Calu3 (cell line): ENCODE measurements at places on chromosomes 3 and 15. TPM values are rescaled to one million over a fixed set of nuclear protein-coding genes. Genes with fewer than 3 reads are reported as not detected.

DNA sequence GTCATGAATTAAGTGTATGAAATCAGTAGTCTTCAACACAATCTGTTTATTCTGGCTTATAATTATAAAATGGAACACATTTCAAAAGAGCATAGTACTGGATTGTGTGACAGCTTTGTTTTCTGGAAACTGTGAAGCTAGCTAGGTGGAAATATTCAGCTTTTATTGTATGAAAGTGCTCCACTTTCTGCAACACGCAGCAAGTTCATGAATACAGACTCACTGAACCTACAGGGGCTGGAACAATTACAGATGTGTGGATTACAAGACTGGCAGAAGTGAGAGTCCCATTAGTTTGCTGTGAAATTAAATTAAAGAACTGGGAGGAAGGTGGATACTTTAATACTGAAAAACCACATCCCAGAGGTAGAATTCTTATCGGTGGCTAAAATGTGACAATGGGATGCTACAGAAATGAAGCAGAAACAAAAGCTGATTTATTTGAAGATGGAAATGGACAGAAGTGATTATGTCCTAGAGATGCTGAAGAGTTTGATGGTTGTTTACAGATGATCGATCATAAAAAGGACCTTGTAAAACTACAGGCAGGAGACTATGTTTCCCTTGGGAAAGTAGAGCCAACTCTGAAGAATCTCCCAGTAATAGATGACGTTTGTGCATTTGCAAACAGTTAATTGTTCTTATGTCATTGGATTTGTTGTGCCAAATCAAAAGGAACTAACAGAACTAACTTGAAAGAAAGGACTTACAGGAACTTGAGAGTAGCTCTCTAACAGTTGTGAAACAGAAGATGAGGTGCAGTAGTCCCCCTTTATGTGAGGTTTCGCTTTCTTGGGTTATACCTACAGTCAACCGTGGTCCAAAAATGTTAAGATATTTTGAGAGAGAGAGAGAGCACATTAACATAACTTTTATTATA, 15.7 kb downstream of the TF start:
- H3K36me3 ChIP-seq = no peaks in the 10 kb centered on the region
- H3K4me3 ChIP-seq = no peak overlapping the region
- peaks cover 94% of the 10 kb centered on the region for H3K27me3 ChIP-seq
- DNase-seq = no peak

- no peak overlapping the region for H3K4me3 ChIP-seq
- no peaks in the 10 kb centered on the region for H3K36me3 ChIP-seq
- no peaks in the 10 kb centered on the region for H3K4me1 ChIP-seq
- H3K27me3 ChIP-seq = no peaks in the 10 kb centered on the region
- no peak for DNase-seq
Measured at GRCh38 chr3:112786002-112786590, 60.6 kb downstream of the CD200R1L start.

- no peak for DNase-seq
- H3K27me3 ChIP-seq = no peaks in the 10 kb centered on the region
Measured at GRCh38 chr3:59512066-59512465, 462.2 kb upstream of the CFAP20DC start.

DNA sequence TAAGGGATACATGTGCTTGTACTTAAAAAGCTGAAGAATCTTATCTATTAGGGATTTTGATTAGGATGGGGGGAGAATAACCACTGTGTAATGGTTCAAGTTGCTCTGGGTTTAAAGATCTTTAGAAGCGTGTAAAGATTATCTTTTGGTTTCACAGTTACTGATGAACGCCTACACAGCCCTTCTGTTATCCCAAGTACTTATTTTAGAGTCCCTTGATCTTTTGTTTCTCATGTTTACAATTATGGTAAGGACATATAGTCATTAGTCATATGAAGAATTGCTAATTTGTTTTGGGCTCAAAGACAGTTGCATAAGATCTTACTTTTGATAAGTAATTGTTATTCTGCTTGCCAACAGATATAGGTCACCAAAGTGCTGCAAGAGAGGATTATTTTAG, 160.1 kb downstream of the PLCL2 start:
- H3K4me3 ChIP-seq = no peak overlapping the region
- no peak overlapping the region for H3K27ac ChIP-seq

GRCh38 chr3:31178467-31178866, 284.0 kb upstream of the GADL1 start:
- H3K4me1 ChIP-seq = peaks cover 14% of the 10 kb centered on the region
- no peak overlapping the region for H3K4me3 ChIP-seq
- no peak overlapping the region for H3K27ac ChIP-seq
- no peaks in the 10 kb centered on the region for H3K36me3 ChIP-seq
- no peak for DNase-seq
- H3K27me3 ChIP-seq = no peaks in the 10 kb centered on the region

GRCh38 chr3:106542101-106542769, 673.4 kb upstream of the CBLB start:
- no peaks in the 10 kb centered on the region for H3K27me3 ChIP-seq
- H3K4me1 ChIP-seq = peaks cover 12% of the 10 kb centered on the region
- H3K4me3 ChIP-seq = no peak overlapping the region
- H3K36me3 ChIP-seq = no peaks in the 10 kb centered on the region

DNA sequence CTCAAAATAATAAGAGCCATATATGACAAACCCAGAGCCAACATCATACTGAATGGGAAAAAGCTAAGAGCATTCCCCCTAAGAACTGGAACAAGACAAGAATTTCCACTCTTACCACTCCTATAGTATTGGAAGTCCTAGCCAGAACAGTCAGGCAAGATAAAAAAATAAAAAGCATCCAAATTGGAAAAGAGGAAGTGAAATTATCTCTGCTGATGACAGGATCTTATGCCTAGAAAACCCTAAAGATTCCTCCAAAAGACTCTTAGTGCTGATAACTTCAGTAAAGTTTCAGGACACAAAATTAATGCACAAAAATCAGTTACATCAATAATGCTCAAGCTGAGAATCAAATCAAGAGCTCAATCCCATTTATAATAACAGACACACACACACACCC, 45.9 kb upstream of the SLC2A2 start:
- H3K4me1 ChIP-seq = no peaks in the 10 kb centered on the region
- H3K36me3 ChIP-seq = no peaks in the 10 kb centered on the region
- H3K4me3 ChIP-seq = no peak overlapping the region
- no peak for DNase-seq

- no peak overlapping the region for H3K4me3 ChIP-seq
- peaks cover 33% of the 10 kb centered on the region for H3K4me1 ChIP-seq
- H3K27me3 ChIP-seq = peaks cover 34% of the 10 kb centered on the region
- H3K27ac ChIP-seq = no peak overlapping the region
- H3K36me3 ChIP-seq = peaks cover 12% of the 10 kb centered on the region
Measured at GRCh38 chr3:195807681-195808121, 4.0 kb downstream of the MUC4 start.

- H3K27me3 ChIP-seq = no peaks in the 10 kb centered on the region
- no peak for DNase-seq
- no peaks in the 10 kb centered on the region for H3K36me3 ChIP-seq
- peak overlapping the region; percentile 40 for H3K27ac ChIP-seq
- no peak overlapping the region for H3K4me3 ChIP-seq
Measured at GRCh38 chr3:192273001-192273696, 454.2 kb downstream of the FGF12 start.

GRCh38 chr3:11508346-11509172, 135.2 kb downstream of the VGLL4 start:
- no peak overlapping the region for H3K27ac ChIP-seq
- DNase-seq = no peak
- H3K27me3 ChIP-seq = no peaks in the 10 kb centered on the region
- H3K4me1 ChIP-seq = peaks cover 16% of the 10 kb centered on the region
- H3K36me3 ChIP-seq = peaks cover 5% of the 10 kb centered on the region

Gene RTP3
- total RNA-seq = not detected in 2 replicates

Gene HYAL1
- total RNA-seq = 1.3 and 1.5 TPM in 2 replicates

Gene CDCP1
- 66.4 and 66.9 TPM in 2 replicates for total RNA-seq

Gene ESYT3
- total RNA-seq = 3.2 and 3.5 TPM in 2 replicates

Gene DPPA4
- not detected in 2 replicates for total RNA-seq

Gene IL17RE
- 25.5 and 30.6 TPM in 2 replicates for total RNA-seq

Gene CP
- total RNA-seq = 4.0 and 5.4 TPM in 2 replicates
